ENCODE measurements at places on chromosomes 1 and 21. TPM values are rescaled to one million over a fixed set of nuclear protein-coding genes. Genes with fewer than 3 reads are reported as not detected.

DNA sequence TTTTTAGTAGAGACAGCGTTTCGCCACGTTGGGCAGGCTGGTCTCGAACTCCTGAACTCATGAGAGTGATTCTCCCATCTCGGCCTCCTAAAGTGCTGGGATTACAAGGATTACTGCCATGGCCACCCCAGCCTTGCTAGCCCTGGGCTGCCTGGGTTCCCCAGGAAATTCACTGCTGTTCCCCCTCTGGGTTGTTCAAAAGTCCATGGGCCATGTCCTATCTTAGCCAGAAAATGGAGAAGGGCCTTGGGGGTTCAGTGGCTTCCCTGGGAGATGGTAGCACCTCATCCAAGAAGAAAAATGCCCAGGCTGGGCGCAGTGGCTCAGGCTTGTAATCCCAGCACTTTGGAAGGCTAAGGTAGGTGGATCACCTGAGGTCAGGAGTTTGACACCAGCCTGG, 20.9 kb downstream of the SLC26A9 start:
- H3K27ac ChIP-seq = no peak overlapping the region
- peaks cover 22% of the 10 kb centered on the region for H3K27me3 ChIP-seq
- no peaks in the 10 kb centered on the region for H3K36me3 ChIP-seq
- no peak overlapping the region for H3K4me3 ChIP-seq
- peaks cover 25% of the 10 kb centered on the region for H3K4me1 ChIP-seq

DNA sequence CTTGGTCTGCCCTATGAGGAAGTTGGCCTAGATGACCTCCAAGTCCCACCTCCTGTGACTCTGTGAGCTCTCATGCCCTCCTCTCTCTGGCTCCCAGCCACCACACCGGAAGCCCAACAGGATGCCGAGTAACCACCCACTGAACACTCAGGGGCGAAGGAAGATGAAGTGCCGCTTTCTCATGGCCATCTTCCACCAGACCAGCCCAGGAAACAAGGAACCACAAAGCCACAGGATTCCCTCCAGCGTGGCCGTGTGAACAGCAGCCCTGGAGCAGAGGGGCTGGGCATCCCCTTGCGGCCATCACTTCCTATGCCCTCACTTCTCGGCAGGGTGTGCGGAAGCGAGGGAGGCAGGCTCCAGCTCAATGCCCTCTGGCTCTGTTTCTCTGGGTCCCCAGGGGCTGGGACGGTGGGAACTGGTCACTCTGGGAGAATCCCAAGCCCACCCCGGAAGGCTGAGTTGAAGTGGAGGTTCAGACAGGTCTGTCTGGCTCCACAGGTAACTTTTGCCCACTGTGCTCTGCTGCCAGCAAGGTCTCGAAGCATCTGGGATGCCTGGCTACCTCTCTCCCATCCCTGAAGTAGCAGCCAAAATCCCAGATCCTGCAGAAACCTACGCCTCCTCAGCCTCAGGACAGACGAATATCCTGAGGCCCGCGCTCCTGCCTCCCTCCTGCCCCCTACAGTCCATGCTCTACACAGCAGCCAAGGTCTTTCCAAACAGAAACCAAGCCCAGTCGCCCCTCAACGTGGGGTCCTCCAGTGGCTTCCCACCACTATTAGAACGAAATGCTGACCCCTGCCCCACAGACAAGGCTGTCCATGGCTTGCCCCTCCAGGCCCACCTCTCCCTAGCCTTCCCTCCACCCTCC, 44.2 kb upstream of the ECE1 start:
- no peaks in the 10 kb centered on the region for H3K36me3 ChIP-seq
- peak overlapping the region; percentile 97 for H3K27ac ChIP-seq
- peaks cover 1% of the 10 kb centered on the region for H3K27me3 ChIP-seq
- peak overlapping the region; percentile 86 for H3K4me3 ChIP-seq
- DNase-seq = peak; percentile 85

- no peak for DNase-seq
- peaks cover 10% of the 10 kb centered on the region for H3K4me1 ChIP-seq
- no peak overlapping the region for H3K4me3 ChIP-seq
- H3K36me3 ChIP-seq = no peaks in the 10 kb centered on the region
- H3K27ac ChIP-seq = no peak overlapping the region
- no peaks in the 10 kb centered on the region for H3K27me3 ChIP-seq
These were observed 31.9 kb upstream of the DENND1B start for GRCh38 chr1:197807216-197807615.

GRCh38 chr1:194809665-194810064, 1623.3 kb upstream of the B3GALT2 start:
- H3K4me3 ChIP-seq = no peak overlapping the region
- no peak overlapping the region for H3K27ac ChIP-seq
- no peaks in the 10 kb centered on the region for H3K4me1 ChIP-seq
- no peaks in the 10 kb centered on the region for H3K27me3 ChIP-seq

ZNF695 gene
- total RNA-seq = 2.4 TPM

GRCh38 chr1:2824999-2825398, 23.5 kb upstream of the TTC34 start:
- H3K27ac ChIP-seq = no peak overlapping the region
- no peaks in the 10 kb centered on the region for H3K4me1 ChIP-seq
- H3K36me3 ChIP-seq = 0 out of 2 replicates have a peak, but pooled peaks cover under 1% of the 10 kb centered on the region
- no peaks in the 10 kb centered on the region for H3K27me3 ChIP-seq

GRCh38 chr1:231631717-231632116, 5.1 kb downstream of the DISC1 start:
- no peak for DNase-seq
- no peaks in the 10 kb centered on the region for H3K27me3 ChIP-seq
- no peak overlapping the region for H3K4me3 ChIP-seq
- H3K36me3 ChIP-seq = no peaks in the 10 kb centered on the region

GRCh38 chr1:106249810-106250209, 806.7 kb upstream of the PRMT6 start:
- no peaks in the 10 kb centered on the region for H3K36me3 ChIP-seq
- H3K27me3 ChIP-seq = no peaks in the 10 kb centered on the region

DNA sequence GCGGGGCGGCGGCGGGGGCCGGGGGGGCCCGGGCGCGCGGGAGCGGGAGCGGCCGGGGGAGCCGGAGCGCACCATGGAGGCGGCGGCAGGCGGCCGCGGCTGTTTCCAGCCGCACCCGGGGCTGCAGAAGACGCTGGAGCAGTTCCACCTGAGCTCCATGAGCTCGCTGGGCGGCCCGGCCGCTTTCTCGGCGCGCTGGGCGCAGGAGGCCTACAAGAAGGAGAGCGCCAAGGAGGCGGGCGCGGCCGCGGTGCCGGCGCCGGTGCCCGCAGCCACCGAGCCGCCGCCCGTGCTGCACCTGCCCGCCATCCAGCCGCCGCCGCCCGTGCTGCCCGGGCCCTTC, 546 bp downstream of the SKI start:
- H3K4me3 ChIP-seq = peak overlapping the region; percentile 98
- peaks cover 4% of the 10 kb centered on the region for H3K27me3 ChIP-seq
- H3K27ac ChIP-seq = peak overlapping the region; percentile 95
- DNase-seq = no peak
- H3K4me1 ChIP-seq = peaks cover 33% of the 10 kb centered on the region
- H3K36me3 ChIP-seq = peaks cover 26% of the 10 kb centered on the region

TIE1 gene
- total RNA-seq = 0.33 TPM

DNA sequence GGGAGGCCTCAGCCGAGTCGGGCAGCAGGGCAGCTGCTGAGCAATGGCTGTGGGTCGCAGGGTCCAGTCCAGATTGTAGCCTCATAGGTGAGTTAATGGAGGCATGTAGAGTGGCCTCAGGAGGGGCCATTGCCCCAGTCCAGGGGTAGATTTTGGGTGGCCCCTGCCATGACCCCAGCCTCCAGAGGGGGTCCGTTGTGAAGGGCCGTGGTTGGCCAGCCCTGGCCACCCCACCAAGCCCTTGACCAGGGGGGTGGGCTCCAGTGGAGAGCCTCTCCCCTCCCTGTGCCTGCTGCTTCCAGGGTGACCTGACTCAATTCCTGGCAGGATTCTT, 26.1 kb downstream of the TRPM2 start:
- H3K27me3 ChIP-seq = peaks cover 11% of the 10 kb centered on the region
- no peak overlapping the region for H3K27ac ChIP-seq
- no peak overlapping the region for H3K4me3 ChIP-seq
- DNase-seq = no peak
- H3K36me3 ChIP-seq = peaks cover 9% of the 10 kb centered on the region
- no peaks in the 10 kb centered on the region for H3K4me1 ChIP-seq

BACE2 gene
- 9.8 TPM for total RNA-seq

DNA sequence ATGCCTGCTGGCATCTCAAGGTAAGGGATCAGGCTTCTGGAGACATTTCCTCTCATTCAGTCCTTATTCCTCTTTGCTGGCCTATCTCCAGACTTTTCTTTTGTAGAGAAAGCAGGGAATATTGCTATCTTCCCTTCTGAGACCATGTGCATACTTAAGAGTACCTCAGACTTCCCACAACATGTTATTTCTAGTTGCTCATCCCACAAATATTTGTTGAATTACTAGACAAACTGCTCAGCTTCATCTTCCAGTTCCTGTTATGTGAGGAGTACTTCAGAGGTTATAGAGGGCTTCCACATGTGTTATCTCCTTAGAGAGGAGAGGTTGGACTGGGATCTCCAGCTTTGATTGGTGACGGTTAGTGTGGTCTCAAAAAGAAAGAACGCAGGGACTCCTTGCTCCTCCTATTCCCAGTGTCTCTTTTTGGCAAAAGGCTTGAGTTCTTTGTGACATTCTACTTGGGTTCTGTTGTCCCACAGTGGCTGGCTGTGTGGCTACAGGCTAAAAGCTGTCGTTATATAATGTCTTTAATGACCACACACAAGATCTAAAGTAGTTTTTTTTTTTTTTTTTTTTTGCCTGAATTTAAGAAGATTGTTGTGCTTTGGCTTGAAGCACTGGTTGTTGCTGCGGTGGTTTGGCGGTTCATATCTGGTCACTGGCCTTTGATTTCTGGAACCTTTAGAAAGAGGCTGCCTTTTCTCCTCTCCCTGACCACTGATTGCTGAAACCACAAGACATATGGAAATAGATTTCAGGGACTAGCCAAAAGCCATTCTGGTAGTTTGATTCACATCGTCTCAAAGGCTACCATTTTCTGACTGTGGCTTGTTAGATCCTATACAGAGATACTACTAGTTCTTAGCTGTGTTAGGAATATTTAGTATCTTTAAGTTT, 78.7 kb downstream of the FGGY start:
- peaks cover 32% of the 10 kb centered on the region for H3K4me1 ChIP-seq
- peak overlapping the region; percentile 93 for H3K27ac ChIP-seq
- H3K27me3 ChIP-seq = no peaks in the 10 kb centered on the region
- H3K4me3 ChIP-seq = peak overlapping the region; percentile 74
- DNase-seq = peak; percentile 100

COL8A2 gene
- total RNA-seq = 5.8 TPM

GRCh38 chr1:60621368-60621851, 461.0 kb upstream of the NFIA start:
- no peak overlapping the region for H3K4me3 ChIP-seq
- H3K36me3 ChIP-seq = peaks cover 4% of the 10 kb centered on the region
- H3K27me3 ChIP-seq = no peaks in the 10 kb centered on the region
- DNase-seq = no peak
- H3K4me1 ChIP-seq = no peaks in the 10 kb centered on the region

GRCh38 chr1:21871943-21872342, 59.9 kb downstream of the LDLRAD2 start:
- peak overlapping the region; percentile 52 for H3K27ac ChIP-seq
- H3K27me3 ChIP-seq = peaks cover 10% of the 10 kb centered on the region
- peaks cover 20% of the 10 kb centered on the region for H3K4me1 ChIP-seq
- no peak for DNase-seq

GRCh38 chr1:112304126-112304525, 91.9 kb upstream of the CTTNBP2NL start:
- no peak overlapping the region for H3K4me3 ChIP-seq
- DNase-seq = no peak

DNA sequence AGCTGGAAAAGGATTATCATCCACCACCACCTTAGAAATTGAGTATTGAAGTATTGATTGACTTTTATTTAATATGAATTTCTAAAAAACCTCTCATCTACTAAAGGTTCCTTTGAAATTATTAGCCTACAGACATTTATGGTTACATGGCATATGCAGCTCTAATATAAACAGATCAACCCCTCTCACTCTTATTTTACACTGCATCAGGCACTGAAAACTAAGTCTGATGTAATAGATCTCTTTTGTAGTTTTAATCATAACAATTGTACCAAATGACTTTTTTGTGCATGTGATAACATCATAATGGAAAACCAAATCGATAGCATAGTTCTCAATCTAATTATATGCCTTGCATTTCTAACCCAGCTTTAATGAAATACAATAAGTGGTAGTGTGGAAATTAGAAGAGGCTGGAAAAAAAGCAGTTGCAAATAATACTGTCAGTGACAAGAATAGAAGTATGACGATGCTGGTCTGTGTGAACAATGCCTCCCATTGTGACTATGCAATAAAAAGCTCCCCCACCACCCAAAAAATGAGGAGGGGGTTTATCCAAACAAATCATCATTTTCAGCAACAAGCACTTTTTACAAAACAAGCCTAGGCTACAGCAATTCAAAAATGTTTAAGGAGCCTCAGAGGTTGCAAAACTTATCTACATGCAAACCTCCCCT, 426.5 kb upstream of the NFIA start:
- H3K4me3 ChIP-seq = no peak overlapping the region
- H3K27me3 ChIP-seq = no peaks in the 10 kb centered on the region
- no peak for DNase-seq
- H3K27ac ChIP-seq = no peak overlapping the region
- H3K36me3 ChIP-seq = no peaks in the 10 kb centered on the region
- H3K4me1 ChIP-seq = no peaks in the 10 kb centered on the region

GRCh38 chr1:162343470-162343869, 33.2 kb downstream of the SPATA46 start:
- H3K27ac ChIP-seq = no peak overlapping the region
- peaks cover 4% of the 10 kb centered on the region for H3K4me1 ChIP-seq
- no peaks in the 10 kb centered on the region for H3K36me3 ChIP-seq
- H3K4me3 ChIP-seq = no peak overlapping the region
- no peak for DNase-seq

OR2G6 gene
- total RNA-seq = not detected

FAM89A gene
- 2.9 TPM for total RNA-seq

GRCh38 chr1:18160290-18160942, 52.8 kb downstream of the IGSF21 start:
- no peaks in the 10 kb centered on the region for H3K4me1 ChIP-seq
- DNase-seq = no peak
- no peak overlapping the region for H3K4me3 ChIP-seq
- no peak overlapping the region for H3K27ac ChIP-seq

- H3K27ac ChIP-seq = no peak overlapping the region
- H3K4me3 ChIP-seq = no peak overlapping the region
- DNase-seq = no peak
- peaks cover 8% of the 10 kb centered on the region for H3K36me3 ChIP-seq
- H3K27me3 ChIP-seq = no peaks in the 10 kb centered on the region
- H3K4me1 ChIP-seq = peaks cover 55% of the 10 kb centered on the region
These were observed 90.7 kb upstream of the TTC39A start for GRCh38 chr1:51420867-51421627.

DNA sequence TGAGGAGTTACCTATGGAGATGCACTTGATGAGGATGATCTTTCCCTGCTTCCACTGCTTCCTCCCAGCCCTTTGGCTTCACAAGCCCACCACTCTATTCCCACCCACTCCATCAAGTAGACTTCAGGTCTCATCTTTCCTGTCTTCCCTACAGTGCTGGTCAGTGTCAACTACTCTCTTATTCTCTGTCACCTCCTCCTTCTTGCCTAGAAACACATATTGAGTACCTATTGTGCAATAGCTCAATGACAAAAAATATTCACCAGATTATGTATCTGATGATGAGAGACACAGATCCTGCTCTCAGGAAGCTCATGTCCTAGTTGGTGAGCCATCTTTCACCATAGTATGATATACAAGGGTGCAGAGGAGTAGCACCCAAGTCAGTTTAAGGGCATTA, 82.2 kb upstream of the NFASC start:
- no peak overlapping the region for H3K27ac ChIP-seq
- peaks cover 22% of the 10 kb centered on the region for H3K27me3 ChIP-seq
- H3K4me1 ChIP-seq = no peaks in the 10 kb centered on the region
- DNase-seq = no peak
- H3K36me3 ChIP-seq = no peaks in the 10 kb centered on the region
- H3K4me3 ChIP-seq = no peak overlapping the region

Data from HFFc6 (cell line).